GM12865 (cell line): ENCODE measurements at places on chromosomes 6 and 20.
A peak's percentile ranks its signal among the peaks of the same experiment; 100 is the strongest.

- DNase-seq, result no peak
Measured at GRCh38 chr20:49989234-49990065, 6.7 kb downstream of the SNAI1 start.

GRCh38 chr20:57397693-57398108, 6.5 kb downstream of the RBM38 start:
- peak; percentile 56 for DNase-seq

DNA sequence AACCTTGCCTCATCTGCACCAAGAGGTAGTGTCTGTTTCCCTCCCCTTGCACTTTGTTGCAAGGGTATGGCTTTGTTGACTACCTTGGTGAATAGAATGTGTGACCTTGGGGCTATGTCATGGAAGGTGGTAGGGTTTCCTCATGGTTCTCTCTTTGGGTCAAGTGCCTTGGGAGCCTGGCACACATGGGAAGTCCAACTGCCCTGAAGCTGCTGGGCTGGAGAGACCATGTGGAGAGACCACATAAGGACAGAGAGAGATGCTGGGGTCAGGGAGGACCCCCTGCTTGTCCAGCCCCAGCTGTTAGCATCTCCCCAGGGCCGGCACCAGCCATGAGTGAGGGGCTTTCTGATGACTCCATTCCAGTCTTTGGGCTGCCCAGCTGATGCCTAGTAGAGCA, 95.5 kb upstream of the PAX1 start:
- no peak for DNase-seq

DNA sequence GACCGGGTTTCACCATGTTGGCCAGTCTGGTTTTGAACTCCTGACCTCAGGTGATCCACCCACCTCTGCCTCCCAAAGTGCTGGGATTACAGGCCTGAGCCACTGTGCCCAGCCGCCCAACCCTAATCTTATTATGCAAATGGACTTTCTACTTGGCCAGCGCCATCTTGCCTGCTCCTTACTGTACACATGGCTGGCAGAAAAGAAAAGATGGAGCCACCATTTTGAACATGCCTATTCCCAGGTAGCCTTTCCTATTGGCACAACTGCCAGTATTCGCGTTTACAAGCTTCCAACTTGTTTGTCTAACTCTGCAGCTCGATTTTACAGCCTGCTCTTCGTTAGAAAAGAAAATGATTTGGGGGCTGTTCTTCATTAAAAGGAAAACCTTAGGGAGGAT, 84.3 kb downstream of the WDR27 start:
- no peak for DNase-seq

DNA sequence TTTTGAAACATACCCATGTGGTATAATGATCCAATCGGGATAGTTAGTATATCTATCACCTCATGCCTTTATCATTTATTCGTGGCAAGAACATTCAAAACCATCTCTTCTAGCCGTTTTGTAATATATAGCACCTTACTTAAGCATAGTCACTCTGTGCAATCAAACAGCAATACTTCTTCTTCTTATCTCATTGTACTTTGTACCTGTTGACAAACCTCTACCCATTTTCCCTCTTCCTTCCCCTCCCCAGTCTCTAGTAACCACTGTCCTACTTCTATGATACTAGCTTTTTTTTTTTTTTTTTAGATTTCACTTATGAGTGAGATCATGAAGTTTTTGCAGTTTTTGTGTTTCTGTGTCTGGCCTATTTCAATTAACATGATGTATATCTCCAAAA, 296.7 kb downstream of the EYS start:
- no peak for DNase-seq

DNA sequence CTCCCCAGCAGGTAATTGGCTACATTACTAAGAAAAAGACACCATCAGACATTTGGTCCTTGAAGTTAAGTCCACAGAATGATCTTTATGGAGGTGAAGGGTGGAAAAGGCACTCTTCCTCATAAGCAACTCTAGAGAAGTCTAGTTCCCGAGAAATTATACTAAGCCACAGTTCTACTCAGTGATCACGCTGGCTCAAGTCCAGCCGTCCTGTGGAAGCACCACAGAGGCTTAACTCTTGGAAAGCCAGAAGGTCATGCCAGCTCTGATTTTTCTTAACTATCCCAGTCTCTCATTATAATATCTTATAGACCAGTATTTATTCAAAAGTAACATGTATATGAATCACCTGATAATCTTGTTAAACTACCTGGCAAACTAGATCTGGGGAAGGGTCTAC, 258.5 kb downstream of the EYA4 start:
- no peak for DNase-seq

DNA sequence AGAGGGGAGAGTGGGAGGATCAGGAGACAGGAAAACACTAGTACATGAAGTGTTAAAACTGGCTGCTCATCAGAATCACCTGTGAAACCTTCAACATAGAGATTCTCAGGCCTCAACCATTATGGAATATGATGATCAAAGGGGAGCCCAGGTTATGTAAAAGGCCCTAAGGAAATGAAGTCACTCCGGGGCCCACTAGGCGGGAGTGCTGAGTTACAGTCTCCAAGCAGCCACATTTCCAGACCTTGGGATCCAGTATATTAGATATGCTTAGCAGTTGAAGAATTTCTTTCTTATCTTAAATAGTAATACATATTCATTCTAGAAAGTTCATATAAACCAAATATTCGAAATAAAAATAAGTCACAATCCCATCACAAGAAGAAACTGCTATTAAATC, 476.3 kb downstream of the PRKN start:
- no peak for DNase-seq

DNA sequence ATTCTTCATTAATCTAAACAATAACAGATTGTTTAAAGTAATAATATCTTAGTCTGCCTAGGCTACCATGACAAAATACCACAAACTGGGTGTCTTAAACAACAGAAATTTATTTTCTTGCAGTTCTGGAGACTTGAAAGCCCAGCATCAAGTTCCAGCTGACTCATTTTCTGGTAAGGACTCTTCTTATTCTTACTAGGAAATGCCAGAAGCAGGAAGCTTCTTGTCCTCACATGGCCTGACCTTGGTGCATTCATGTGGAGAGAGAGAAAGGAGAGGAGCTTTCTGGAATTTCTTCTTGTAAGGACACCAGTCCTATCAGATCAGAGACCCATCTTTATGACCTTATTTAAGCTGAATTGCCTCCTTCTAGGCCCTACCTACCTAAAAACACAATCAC, 110.5 kb downstream of the ANKRD60 start:
- DNase-seq, result no peak

DNA sequence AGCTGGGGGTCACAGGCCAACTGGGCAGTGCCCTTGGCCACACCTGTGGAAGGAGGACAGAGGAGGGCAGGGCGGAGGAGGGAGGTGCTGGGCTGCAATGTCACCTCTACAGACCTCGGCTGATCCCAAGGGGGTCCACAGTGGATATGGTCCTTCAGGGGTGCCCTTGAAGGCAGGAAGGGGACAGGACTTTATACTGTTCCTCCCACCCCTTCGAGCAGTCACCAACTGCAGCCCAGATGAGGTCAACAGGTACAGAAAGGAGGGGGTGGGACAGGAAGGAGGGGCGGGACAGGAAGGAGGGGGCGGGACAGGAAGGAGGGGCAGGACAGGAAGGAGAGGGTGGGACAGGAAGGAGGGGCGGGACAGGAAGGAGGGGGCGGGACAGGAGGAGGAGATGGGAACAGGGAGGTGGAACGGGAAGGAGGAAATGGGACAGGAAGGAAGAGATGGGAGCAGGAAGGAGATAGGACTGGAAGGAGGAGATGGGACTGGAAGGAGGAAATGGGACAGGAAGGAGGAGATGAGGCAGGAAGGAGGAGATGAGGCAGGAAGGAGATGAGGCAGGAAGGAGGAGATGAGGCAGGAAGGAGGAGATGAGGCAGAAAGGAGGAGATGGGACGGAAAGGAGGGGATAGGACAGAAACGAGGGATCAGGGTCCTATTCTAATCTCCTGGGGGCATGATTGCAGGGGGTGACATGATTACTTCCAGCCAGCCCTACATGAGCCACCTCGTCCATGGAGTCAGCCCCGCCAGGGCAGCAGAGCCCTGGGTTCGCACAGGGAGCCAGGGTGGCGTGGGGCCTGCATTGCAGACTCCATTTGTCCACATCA, 19.4 kb upstream of the MRGBP start:
- peak; percentile 76 for DNase-seq

- no peak for DNase-seq
Measured at GRCh38 chr6:154703124-154703523, 30.1 kb upstream of the SCAF8 start.

- no peak for DNase-seq
Measured at GRCh38 chr6:116354236-116354635, 16.5 kb upstream of the DSE start.

GRCh38 chr20:47785311-47785853, at the start of gene SULF2:
TSS of gene SULF2 (minus strand) at chr20:47785481. CDS start at chr20:47757363, 28,118 bp downstream.
- DNase-seq, result no peak

- DNase-seq, result no peak
Measured at GRCh38 chr6:92648364-92649086, 770.8 kb downstream of the EPHA7 start.

DNA sequence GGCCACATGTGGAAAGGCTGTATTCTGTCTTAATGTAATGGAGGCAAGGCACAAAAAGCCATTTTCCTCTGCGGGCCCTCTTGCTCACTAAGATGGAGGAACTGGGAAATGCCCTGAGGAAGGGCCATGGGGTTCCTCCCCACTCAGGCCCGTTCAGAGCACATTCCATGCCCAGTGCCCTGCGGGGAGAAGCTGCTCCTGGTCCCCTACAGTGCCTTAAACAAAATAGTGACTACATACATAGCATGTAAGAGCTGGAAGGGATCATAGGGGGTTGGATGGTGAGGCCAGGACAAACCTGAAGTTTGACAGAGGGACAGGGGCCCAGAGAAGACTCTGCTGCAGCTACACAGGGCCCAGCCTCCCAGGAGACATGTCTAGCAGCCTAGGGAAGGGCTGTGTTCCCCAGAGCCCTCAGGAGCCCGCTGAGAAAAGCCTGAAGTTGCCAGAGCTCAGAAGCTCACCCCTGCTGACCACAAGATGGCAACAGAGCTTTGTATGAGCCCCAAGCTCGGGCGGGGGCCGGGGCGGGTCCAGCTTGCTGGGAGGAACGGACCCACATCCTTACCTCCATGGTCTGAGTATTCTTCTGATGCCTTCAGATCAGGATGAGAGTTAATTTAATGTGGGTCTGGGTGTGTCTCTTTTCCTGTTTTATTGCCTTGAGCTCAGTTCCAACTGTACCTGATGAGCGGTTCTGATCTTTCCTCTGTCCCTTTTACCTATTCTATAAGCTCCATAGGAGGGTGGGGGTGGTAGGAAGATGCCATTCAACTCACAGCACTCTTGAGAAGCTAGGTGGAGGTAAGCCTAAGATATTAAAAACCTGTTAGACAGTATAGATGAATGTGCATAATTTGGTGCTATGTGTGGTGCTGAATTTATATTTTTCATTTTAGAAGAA, 242.9 kb downstream of the CDC5L start:
- DNase-seq, result peak; percentile 53

- DNase-seq, result peak; percentile 35
Measured at GRCh38 chr20:34058831-34059230, 53.2 kb downstream of the EIF2S2 start.

GRCh38 chr6:3594201-3594600, 137.4 kb upstream of the SLC22A23 start:
- DNase-seq, result no peak

GRCh38 chr6:1436334-1437306, 47.2 kb downstream of the FOXF2 start:
- peak; percentile 64 for DNase-seq

GRCh38 chr20:45902199-45902701, 9.7 kb downstream of the PLTP start:
- DNase-seq, result no peak

DNA sequence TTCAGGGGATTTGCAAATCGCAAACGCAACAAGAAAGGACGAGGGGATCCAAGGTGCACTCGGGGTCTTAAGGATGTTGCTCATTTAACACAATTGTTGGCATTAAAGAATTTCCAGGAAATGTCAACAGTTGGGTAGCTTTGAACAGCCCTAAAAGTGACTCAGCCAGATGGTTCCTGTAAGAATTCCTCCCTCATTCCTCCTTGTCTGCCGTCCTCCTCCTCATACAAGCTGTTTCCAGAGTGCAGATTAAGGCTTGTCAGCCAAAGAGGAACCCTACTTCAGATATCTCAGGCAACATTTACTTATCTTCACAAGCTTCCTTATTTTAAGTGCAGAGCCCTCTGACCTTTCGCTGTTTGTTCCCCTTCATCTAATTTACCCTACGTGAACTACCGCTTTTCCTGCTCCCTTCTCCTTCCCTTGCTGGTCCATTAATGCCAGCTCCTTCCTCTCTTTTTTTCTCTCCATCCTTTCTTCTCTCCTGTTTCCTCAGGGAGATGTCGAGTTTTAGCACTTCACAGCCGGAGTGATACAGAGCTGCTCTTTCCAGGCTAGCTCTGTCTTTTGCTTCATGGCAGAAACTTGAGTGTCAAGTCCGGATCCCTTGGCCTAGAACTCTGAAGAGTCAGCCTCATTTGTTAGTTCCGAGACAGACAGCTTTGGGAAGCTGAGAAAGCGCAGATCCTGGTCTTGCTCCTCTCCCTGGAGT, 26.1 kb upstream of the TBC1D7 start:
- DNase-seq, result no peak

GRCh38 chr20:37662308-37662707, 31.5 kb upstream of the CTNNBL1 start:
- DNase-seq, result no peak

DNA sequence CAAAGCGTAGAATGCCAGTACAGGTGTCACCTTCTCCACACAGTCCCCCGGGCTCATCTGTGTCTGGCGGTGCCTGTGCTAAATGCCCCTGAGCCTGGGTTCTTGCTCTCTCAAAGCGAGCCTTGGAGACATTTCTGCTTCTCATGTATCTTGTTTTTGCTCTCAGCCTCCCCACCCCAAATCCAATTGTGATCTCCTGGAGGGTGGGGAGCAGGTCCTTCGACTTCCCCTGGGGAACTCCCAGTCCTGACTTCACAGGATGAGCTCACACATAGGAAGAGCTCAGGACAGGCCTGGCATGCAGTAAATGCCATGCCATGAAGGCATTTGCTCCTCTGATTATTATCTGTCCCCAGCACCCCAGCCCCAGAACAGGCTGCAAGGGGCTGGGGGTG, 58.1 kb downstream of the NOL4L start:
- no peak for DNase-seq

DNA sequence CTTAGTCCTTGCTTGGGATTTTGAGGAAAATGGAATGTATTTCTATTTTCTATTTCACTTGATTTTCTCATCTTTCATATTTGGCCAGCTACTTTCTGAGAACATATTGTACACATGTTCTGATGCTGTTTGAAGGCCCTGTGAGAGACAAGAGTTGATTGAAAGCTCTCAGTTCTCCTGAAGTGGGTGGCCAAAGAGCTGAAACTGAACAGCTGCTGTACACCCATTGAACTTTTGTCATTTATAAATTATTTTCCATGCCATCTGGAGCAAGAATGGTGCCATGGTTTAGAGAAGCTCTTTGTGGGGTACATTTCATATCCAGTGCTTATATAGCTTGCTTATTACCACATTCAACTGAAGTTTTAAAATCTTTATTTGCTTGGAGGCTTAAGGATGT, 298.3 kb downstream of the PRL start:
- peak; percentile 26 for DNase-seq

DNA sequence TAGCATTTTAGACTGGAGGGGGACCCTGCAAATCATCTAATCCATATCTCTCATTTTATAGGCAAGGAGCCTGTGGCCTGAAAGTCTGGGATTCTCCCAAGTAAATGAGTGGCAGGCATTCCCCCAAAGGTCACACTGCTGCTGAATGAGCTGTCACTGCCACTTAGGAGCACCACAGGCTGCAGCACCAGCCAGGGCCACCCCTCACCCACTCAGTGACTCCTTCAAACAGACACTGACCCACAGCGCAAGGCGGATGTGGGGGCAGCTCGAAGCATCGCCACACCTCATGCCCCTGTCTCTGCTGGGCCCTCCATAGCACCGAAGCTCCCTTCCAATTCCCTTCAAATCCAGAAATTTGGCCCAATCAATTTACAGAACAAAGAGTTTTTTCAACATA, 119.9 kb upstream of the ARID1B start:
- DNase-seq, result no peak
